ENCODE measurements at places on chromosomes 2 and 18.

- H3K36me3 ChIP-seq = no peaks in the 10 kb centered on the region
- H3K4me1 ChIP-seq = no peaks in the 10 kb centered on the region
- no peak overlapping the region for H3K27ac ChIP-seq
- peaks cover 67% of the 10 kb centered on the region for H3K27me3 ChIP-seq
- DNase-seq = no peak
These were observed 24.5 kb downstream of the KCNF1 start for GRCh38 chr2:10935953-10936942.

GRCh38 chr2:191478799-191479679 lies 198.9 kb upstream of the NABP1 start:
- no peak overlapping the region for H3K27ac ChIP-seq
- no peaks in the 10 kb centered on the region for H3K4me1 ChIP-seq
- no peaks in the 10 kb centered on the region for H3K36me3 ChIP-seq
- H3K4me3 ChIP-seq = no peak overlapping the region

DNA sequence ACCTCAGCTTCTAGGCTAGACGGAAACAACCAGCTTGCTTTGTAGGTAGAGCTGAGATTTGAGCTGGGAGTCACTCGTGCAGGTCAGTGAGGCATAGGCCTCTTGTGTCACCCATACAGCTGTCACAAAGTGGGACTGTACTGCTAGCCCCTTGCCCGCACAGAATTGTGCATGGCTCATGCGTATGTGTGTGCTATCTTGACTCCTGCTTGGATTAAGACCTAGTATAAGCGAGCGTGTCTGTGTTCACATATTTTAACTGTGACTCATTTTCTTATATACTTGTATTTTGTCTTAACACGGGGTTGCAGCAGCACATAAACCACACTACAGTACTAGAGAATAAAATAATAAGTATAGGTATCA lies 20.1 kb downstream of the CEP68 start:
- no peak overlapping the region for H3K27ac ChIP-seq
- H3K27me3 ChIP-seq = no peaks in the 10 kb centered on the region
- no peak for DNase-seq

DNA sequence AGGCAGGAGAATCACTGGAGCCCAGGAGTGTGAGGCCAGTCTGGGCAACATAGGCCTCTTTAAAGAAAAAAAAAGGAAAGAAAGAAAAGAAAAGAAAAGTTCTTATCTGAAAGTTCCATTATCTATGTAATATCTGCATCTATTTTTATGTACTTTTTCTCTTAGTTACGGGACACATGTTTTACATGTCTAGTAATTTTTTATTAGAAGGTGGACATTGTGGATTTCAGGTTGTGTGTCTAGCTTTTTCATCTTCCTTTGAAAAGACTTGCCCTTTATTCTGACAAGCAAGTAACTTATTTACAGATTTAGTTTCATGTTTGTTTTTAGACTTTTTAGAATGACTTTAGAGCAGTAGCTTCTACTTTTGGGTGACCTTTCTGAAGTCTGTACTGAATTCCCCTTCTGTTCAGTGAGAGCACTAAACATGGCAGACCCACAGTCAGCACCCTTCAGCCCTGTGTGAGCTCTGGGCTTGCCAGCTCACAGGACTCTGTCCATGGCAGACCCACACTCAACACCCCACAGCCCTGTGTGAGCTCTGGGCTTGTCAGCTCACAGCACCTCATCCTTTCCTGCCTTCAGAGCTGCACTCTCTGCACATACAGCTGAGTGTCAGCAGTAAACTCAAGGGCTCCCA lies 17.5 kb downstream of the TRAPPC12 start:
- no peaks in the 10 kb centered on the region for H3K27me3 ChIP-seq
- peaks cover 20% of the 10 kb centered on the region for H3K36me3 ChIP-seq
- H3K27ac ChIP-seq = no peak overlapping the region

DNA sequence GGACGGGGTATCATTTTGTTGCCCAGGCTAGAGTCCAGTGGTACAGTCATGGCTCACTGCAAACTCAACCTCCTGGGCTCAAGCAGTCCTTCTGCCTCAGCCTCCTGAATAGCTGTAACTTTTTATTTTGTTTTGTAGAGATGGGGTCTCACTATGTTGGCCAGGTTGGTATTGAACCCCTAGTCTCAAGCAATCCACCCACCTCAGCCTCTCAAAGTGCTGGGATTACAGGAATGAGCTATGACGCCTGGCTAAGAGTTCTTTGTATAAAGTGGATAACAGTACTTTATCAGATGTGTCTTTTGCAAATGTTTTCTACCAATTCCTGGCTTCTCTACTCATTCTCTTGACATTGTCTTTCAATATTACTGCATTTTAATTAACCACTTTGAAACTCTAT lies 17.1 kb upstream of the NT5DC4 start:
- H3K4me3 ChIP-seq = no peak overlapping the region
- no peak overlapping the region for H3K27ac ChIP-seq
- H3K36me3 ChIP-seq = peaks cover 4% of the 10 kb centered on the region

DNA sequence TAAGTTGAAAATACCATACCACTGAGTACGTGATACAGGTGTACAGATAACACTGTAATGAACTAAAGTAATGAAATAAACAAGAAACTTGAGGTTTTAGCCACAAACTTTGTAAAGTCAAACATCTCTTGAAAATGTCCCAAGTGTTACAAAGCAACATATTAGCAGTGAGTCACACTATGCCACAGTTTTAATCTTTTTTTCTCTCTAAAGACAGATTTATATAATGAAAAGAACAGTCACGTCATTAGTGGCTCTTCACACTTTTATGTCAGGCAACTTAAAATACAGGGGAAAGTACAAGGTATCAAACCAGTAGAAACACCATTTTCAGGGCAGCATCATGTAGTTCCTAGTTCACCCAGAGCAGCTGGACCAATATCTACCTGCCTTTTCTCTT lies 42.1 kb downstream of the RAPH1 start:
- no peak overlapping the region for H3K27ac ChIP-seq
- no peaks in the 10 kb centered on the region for H3K36me3 ChIP-seq
- H3K4me3 ChIP-seq = no peak overlapping the region
- DNase-seq = no peak
- peaks cover 8% of the 10 kb centered on the region for H3K4me1 ChIP-seq

DNA sequence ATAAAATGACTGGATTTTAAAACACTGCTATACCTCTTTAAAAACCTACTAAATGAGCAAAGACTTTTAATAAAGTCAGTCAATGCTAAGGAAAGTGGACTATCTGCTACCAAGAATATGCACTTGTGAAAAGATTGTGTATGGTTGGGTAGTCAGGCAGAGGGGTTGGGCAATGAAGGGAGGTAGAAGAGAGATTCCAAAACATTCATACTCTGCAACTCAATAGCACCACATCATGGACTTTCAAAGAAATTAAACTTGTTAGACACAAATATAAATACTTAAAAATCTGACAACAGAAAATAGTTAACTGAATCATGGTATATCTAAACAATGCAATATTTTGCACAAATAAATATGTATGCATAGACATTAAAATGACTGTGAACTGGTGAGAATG lies 139.9 kb upstream of the MAPRE2 start:
- H3K36me3 ChIP-seq = no peaks in the 10 kb centered on the region
- no peaks in the 10 kb centered on the region for H3K27me3 ChIP-seq
- H3K4me3 ChIP-seq = no peak overlapping the region
- no peak for DNase-seq

DNA sequence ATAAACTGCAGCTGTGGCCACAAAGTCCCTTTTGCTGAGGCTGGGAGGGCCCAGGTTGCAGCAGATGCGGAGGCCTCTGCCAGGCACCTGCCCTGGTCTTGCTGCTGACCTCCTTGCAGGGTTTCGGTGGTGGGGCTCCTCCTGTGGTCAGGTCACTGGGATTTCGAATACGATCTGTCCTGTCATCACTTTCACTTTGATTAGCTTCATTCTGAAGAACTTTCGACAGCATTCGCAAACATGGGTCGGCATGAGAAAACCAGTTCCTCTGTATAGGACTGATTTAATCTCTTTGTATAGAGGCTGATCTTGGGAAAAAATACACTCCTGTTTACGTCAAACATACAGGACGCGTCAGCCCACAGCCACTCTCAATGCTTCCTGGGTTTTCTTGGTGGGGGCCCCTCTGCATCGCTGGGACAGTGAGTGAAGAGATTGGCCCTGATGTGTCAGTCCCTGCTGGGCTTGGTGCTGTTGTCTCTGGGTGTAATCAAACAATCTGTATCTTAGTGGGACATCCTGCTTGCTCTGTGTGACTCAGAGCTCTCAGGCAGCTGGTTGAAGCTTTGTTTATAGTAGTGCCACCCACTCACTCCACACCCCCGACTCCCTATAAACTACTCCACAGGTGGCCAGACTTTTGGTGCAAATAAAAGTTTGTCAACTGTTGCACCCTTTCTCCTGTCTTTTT lies 209.4 kb upstream of the CXCR4 start:
- H3K4me1 ChIP-seq = peaks cover 46% of the 10 kb centered on the region
- peak overlapping the region; percentile 98 for H3K27ac ChIP-seq
- peak overlapping the region; percentile 72 for H3K4me3 ChIP-seq
- peaks cover 12% of the 10 kb centered on the region for H3K36me3 ChIP-seq
- DNase-seq = peak; percentile 87

GRCh38 chr2:19689646-19690168 lies 212.1 kb downstream of the TTC32 start:
- H3K27ac ChIP-seq = no peak overlapping the region
- DNase-seq = no peak
- peaks cover 18% of the 10 kb centered on the region for H3K27me3 ChIP-seq
- H3K4me3 ChIP-seq = no peak overlapping the region

- H3K4me1 ChIP-seq = peaks cover 21% of the 10 kb centered on the region
- H3K27ac ChIP-seq = no peak overlapping the region
- peaks cover 15% of the 10 kb centered on the region for H3K36me3 ChIP-seq
- H3K27me3 ChIP-seq = peaks cover 15% of the 10 kb centered on the region
These were observed 5.0 kb upstream of the ATP9B start for GRCh38 chr18:79064228-79064627.

- no peak overlapping the region for H3K4me3 ChIP-seq
- H3K27me3 ChIP-seq = no peaks in the 10 kb centered on the region
- H3K4me1 ChIP-seq = peaks cover 10% of the 10 kb centered on the region
- no peak for DNase-seq
- H3K36me3 ChIP-seq = no peaks in the 10 kb centered on the region
These were observed 201.5 kb downstream of the FAM210A start for GRCh38 chr18:13524811-13525210.

- peak overlapping the region; percentile 69 for H3K4me3 ChIP-seq
- H3K27ac ChIP-seq = peak overlapping the region; percentile 96
- peaks cover 57% of the 10 kb centered on the region for H3K36me3 ChIP-seq
- no peaks in the 10 kb centered on the region for H3K27me3 ChIP-seq
These were observed 16.2 kb downstream of the GALM start for GRCh38 chr2:38682008-38682575.

- no peak overlapping the region for H3K4me3 ChIP-seq
- H3K27me3 ChIP-seq = no peaks in the 10 kb centered on the region
- peaks cover 37% of the 10 kb centered on the region for H3K4me1 ChIP-seq
- H3K27ac ChIP-seq = peak overlapping the region; percentile 48
- H3K36me3 ChIP-seq = peaks cover 23% of the 10 kb centered on the region
These were observed 7.7 kb upstream of the KCMF1 start for GRCh38 chr2:84963323-84963691.

DNA sequence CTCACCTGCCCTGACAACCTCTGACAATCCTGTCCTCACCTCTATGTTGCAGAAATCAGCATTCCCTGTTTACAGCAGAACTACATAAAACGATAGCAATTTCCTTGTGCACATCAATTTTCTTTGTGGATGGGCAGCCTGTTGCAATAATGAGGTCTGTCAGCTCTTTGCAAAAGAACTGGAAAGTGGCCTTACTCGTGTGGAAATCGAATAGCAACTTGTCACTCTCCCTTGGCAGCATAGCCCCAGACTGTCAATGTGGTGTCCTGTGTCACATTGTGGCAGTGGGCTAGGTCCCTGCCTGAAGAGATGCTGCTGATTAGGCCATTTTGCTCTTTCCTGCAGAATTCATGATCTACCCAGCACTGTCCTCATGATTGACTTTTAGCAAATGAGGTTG lies 531.9 kb downstream of the CCDC85A start:
- DNase-seq = no peak
- H3K4me1 ChIP-seq = no peaks in the 10 kb centered on the region
- no peak overlapping the region for H3K4me3 ChIP-seq

- peak within 1 kb of the TSS; percentile 24 for H3K4me3 ChIP-seq
- DNase-seq = no peak
- peaks cover 70% of the 10 kb centered on the region for H3K27me3 ChIP-seq
- H3K27ac ChIP-seq = no peak within 1 kb of the TSS
These were observed at the start of gene CFAP221 for GRCh38 chr2:119544075-119544938. CFAP221 (plus strand) TSS chr2:119544449; CDS start chr2:119546132, 1,683 bp downstream.

DNA sequence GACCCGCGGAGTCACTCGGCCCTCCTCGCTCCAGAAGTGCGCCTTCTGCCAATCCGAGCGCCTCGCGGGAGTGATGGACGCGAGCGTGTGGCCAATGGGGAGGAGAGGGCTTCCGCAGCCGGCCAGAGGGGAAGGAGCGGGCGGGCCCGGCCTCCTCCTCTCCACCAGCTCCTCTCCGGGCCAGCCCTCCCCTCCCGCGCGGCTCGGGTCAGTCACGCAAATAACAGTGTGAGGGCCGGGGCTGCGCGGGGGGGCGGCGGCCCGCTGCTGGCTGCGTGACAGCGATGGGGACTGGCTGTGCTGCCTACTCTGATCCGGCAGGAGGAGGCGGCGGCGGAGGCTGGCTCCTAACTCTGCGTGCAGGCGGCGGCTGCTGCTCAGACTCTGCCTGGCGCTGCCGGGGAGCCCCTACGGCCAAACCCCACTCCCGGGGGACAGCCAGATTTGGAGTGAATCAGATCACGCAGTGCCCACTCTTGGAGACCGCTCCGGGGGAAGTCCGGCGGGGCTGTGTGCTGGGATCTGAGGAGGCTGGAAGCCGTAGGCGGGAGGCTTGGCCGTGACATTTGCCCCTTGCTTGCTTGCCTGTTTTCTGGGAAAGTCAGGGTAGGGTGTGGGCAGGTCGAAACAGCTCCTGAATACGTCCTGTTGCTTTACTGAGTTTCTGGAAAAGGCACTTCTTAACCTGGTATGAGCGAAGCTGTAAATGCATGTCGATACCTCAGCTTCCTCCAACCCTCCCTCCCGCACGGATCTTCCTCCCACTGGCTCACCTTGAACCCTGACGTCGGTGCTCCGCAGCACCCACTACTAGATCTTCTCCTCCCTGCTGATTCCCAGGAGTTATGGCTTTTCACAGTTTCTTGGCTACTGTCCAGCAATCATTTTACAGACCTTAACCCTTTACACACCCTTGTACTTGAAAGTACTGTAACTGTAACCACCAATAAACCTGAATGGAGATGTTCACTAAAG lies 97.9 kb upstream of the SERTAD2 start:
- no peaks in the 10 kb centered on the region for H3K27me3 ChIP-seq
- peak overlapping the region; percentile 93 for H3K27ac ChIP-seq
- DNase-seq = peak; percentile 84
- peak overlapping the region; percentile 96 for H3K4me3 ChIP-seq
- peaks cover 13% of the 10 kb centered on the region for H3K4me1 ChIP-seq

- DNase-seq = no peak
- H3K36me3 ChIP-seq = no peaks in the 10 kb centered on the region
- no peak overlapping the region for H3K4me3 ChIP-seq
- H3K27me3 ChIP-seq = peaks cover 16% of the 10 kb centered on the region
- H3K4me1 ChIP-seq = no peaks in the 10 kb centered on the region
These were observed 193.0 kb downstream of the ACTR3 start for GRCh38 chr2:114082731-114083433.

- no peak for DNase-seq
- peaks cover 1% of the 10 kb centered on the region for H3K36me3 ChIP-seq
- H3K4me3 ChIP-seq = no peak overlapping the region
- no peak overlapping the region for H3K27ac ChIP-seq
These were observed 87.7 kb upstream of the FSHR start for GRCh38 chr2:49241991-49242390.

All from central memory CD8-positive, alpha-beta T cell (primary cell).